ENCODE measurements at places on chromosomes 4 and X.

GRCh38 chr4:184826691-184827270 is 1.0 kb upstream of the ACSL1 start:
- no peak for DNase-seq

DNA sequence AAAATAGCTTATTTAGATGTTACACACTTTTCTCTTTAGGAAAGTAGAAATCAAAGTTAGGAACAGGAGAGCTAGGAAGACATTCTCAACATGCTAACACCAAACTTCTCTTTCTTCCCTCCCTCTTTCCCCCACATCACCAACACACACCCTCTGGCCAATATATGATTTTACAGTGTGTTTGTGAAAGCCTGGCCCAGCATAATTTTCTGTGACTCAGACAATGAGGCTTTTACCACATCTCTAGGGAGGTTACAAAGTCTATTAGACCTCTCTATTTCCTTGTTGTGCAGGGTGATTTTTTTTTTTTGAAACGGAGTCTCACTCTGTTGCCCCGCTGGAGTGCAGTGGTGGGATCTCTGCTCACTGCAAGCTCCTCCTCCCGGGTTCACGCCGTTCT is 189.9 kb downstream of the AASDH start:
- peak; percentile 15 for DNase-seq

DNA sequence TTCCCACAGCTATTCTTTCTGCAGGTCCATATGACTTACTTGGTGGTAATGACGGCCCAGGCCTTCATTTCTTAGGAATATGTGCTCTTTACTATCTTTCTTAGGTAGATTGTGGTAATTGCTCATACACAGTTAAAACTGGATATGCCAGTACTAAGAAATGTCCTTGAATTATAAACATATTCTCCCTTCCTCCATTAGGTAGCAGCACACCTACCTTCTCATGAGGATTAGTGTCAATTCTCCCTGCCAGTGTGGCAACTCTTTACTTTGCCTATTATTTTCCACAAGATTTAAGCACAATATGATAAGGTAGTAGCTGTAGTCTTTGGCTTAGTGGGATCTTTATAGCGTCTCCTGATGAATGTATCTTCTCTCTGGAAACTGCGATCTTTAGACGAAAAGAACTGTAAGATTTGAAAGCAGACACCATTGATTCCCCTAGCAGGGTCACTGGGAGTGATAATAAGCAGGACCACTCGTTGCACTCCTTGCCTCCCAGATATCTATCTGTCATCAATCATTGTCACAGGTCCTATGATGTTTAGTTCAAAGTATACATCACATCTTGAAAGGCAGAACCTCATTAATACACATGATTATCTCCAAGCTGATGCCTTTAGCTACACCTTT is 1240.7 kb downstream of the C4orf33 start:
- peak; percentile 41 for DNase-seq

GRCh38 chrX:49748211-49748956 is 52.6 kb upstream of the PAGE1 start:
- no peak for DNase-seq

GRCh38 chr4:54073271-54073880 is 9.0 kb upstream of the CHIC2 start:
- DNase-seq: peak; percentile 56

DNA sequence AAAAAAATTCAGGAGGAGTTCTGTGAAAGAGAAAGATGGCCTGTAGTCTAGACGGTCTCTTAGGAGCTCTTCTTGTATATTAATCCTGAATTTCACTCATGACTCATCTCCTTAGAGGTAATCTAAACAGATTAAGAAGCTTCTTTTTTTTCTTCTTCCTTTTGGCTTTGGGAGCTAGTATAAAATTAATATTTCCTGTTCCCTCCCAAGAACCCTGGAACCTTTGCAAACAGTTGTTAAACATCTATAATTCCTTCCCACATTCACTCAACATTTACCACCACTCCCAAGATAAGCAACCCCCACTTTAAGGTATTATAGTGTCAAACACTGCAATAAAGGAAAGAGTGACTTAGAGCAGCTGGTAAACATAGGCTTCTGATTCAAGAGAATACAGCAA is 146.4 kb upstream of the EDNRA start:
- DNase-seq: peak; percentile 50

- no peak for DNase-seq
These were observed 476.3 kb downstream of the DTHD1 start for GRCh38 chr4:36757580-36758311.

DNA sequence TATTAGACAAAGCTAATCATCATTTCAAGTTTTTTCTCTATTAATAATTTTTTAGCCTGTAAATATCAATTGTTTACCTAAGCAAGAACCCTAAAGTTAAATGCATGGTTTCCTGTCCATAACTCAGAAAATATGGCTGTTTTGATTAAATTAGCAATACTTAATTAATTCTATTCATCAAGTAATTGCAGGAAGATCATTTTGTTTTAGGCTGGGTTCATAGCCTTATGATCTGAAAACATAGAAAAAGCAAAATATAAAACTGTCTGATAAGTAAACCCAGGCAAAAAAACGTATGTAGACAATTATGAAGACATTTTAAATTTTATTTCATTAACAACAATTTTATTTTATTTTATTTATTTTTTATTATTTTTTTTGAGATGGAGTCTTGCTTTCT is 219.1 kb downstream of the EVC2 start:
- no peak for DNase-seq

DNA sequence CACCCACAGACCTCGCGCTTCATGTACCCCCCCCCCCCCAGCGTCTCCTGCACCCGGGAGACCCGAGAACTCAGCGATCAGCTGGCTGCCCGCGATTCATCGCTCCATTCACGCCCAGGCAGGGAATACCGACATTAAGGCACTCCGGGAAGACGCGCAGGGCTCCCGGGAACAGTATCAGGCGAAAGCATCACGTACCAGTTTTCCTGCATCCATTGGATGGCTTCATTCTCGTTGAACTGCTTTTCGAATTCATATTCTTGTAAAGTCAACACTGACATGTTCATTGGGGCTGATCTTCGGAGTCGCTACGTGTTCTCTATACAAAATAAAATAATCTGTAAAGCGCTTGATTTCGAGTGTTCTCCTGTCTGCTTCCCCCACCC is 373 bp downstream of the ELOVL6 start:
- DNase-seq: peak; percentile 43

- peak; percentile 1 for DNase-seq
These were observed 4.3 kb downstream of the GABRQ start for GRCh38 chrX:152641996-152642395.

DNA sequence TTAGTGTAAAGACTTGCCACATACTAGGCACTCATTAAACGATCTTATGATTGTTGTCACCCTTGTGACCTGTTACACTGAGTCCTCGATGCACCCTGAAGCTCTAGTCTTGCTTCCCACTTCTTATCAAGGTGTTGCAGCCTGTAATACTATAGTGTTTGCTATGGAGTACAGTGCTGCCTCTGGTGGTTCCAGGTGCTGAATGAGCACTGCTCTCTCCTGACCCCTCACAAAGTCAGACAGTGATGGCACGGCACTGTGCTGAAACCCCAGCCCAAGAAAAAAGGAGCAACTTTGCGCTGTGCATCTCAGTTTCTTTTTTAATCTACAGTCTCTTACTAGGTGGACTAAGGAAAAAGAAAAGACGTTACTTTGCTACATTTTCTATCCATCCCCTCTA is 106.3 kb downstream of the GC start:
- no peak for DNase-seq

DNA sequence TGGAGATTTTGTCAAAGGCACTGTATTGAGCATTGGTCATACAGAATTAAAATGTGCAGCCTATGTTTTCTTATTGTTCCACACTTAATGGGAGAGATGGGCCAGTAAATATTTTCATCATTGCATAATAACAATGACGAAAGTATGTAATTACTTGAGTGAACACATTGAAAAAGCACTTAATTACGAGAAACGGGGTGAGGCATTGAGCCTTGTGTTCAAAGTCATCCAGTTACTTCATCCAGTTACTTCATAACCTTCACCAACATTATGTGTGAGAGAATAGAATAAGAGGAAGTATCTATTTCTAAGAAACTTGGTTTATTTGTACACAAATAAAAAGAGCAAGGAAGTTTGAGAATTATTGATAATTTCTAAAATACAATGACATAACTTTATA is 1427.0 kb downstream of the ADGRL3 start:
- DNase-seq: no peak

DNA sequence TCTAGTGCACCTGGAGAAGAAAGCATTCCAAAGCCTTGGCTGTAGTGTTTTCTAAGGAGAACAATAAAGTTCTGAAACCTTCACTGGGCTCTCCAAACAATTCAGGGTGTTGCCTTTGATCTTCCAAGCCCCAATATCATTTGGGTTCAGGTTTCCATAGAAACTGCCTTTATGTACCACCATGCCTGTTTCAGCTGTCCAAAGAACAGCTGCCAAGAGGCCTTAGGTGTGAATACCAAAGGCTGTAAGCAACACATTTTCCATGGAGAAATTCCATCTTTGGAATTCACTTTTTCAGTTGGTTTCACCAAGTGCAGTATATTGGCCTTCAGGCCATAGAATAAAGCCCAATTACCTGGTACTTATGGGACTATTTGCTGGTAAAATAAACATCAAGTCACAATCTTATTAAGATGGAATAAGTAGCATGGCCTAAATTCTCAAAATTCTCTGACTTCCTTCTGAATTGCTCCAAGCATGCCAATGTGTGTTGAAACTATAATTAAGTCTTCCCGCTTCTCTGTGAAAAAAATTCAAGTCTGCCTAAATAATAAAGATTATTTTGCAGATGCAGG is 61.9 kb downstream of the COX18 start:
- DNase-seq: no peak

GRCh38 chrX:15834053-15834452 is 20.6 kb downstream of the AP1S2 start:
- DNase-seq: no peak

DNA sequence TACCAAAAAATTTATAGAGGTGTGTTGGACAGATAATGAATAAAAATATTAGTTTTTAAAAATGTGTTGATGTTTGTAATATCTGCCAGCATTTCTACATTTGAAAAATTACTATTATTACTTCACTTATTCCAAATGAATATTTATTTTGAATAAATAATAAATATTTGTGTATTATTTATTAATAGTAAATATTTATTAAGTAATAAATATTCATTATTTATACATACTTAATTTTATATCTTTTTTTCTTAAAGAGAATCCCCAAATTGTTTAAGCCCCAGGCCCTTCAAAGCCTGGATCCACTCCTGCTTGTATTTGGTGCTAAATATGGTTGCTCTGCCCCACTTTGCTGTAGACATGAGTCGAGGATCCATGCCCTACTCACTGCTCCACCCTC is 60.5 kb upstream of the HOPX start:
- DNase-seq: no peak

GRCh38 chr4:99979872-99980271 is 29.8 kb upstream of the H2AZ1 start:
- DNase-seq: no peak

DNA sequence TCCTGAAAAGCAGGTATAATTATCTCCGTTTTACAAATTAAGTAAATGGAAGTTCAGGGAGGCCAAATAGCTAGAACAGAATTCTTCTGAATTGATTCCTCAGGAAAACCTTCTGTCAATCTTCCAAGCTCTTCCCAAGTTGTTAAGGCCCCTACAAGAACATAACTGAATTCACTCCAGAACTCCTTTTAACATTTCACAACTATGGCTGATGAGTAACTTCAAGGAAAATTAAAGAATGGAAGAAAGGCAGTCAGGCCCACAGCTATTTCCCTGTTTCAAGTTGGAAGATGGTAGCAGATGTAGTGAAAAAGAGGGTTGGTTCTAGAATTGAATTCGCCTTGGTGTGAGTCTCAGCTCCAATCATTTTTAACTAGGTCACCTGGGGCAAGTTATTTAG is 15.9 kb downstream of the SETD7 start:
- DNase-seq: peak; percentile 43

DNA sequence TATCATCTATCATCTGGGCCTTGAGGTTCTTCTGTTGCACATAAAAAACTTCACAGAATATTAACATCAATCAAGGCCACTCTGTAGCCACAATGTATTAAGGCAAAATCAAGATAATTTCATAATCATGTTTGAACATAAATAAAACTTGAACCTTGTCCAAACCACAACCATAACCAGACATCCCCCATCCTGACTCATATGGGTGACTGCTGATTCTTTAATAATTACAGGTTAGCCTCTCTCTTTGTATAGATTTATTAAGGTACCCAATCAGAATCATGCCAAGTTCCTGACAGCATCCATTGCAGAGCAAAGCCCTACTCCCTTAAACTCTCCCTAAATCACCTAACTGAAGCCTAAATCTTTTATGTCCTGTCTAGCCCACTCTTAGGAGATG is 16.7 kb upstream of the AREG start:
- peak; percentile 67 for DNase-seq

- DNase-seq: peak; percentile 39
These were observed 23.6 kb downstream of the KIF4A start for GRCh38 chrX:70313503-70313902.

DNA sequence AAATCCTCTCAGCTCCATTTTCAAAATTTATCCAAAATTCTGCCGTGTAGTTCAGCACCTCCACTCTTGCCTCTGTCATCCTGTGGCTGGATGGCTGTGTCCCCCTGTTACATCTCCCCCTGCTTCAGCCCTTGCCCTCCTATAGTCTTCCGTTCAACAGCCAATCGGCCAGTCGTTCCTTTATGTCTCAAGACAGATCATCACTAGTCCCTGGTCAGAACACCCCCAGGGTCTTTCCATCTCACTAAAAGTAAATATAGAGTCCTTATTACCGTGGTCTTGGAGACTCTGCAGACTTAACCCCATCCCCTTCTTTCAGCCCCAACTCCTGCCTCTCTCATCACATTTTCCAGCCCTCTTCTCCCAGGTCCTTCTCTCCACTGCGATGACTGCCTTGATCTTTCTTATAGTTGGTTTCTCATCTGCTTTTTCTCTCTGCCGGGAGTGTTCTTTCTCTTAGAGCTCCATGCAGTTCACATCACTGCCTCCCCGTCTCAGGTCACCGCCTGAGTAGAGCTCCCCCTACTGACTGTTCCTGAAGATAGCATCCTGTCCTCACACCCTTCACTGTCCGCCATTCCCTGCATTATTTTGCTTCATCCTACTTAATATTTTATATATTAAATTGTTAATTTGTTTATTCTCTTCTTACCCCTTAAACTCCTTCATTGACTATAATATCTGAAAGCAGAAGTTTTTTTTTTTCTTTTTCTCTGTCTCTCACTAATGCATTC is 736.9 kb upstream of the MAGEB2 start:
- peak; percentile 48 for DNase-seq

DNA sequence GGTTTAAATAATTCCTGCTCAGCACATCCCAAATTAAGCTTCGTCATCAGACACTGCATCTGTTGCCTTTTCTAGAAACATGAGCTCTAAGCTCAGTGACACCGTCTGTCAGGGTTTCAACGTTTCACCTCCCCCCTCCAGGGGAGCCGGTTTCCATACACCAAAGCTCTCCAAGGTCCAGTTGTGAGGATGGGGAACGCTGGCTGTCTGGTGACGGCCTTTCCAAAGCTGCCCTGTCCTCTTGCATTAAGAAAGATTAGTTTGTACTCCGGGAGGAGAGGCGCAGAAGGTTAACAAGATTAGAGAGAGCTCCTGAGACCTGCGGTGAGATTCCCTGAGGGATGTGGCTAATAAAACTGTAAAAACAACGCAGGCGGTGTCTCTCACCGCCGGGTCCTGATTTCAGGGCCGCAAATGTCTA is 43.2 kb downstream of the ASMT start:
- DNase-seq: no peak
